NCI-H748 treated with DMSO at 0.1 percent for 48 hours (cell line): ENCODE measurements at places on chromosomes 12 and 14.

DNA sequence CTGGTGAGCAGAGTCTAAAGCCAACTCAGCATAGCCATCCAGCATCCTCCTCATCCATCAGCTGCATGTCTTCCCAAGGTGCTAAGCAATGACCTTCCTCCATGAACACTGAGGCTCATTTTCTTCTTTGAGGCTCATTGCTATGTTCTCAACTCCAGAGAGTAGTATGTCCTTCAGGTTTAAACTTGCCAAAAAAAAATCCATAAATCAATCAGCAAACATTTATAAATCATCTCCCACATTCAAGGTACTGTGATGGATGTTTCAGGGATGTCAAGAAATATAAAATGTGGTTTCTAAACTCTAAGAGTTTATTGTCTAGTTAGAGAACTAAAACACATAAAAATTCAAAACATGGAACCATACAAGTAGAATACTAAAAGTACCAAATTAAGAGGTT, 29.8 kb upstream of the MDM1 start:
- no peak for DNase-seq

- no peak for DNase-seq
These were observed 152.4 kb upstream of the PRICKLE1 start for GRCh38 chr12:42741771-42742510.

GRCh38 chr14:88079624-88080023, 74.7 kb downstream of the GPR65 start:
- DNase-seq, result peak; percentile 100

GRCh38 chr12:19544353-19544752, 105.1 kb downstream of the AEBP2 start:
- DNase-seq, result no peak

- DNase-seq, result no peak
These were observed 28.8 kb downstream of the MAP3K9 start for GRCh38 chr14:70780396-70781075.

- no peak for DNase-seq
These were observed 184.7 kb downstream of the SRGAP1 start for GRCh38 chr12:64029013-64029857.

GRCh38 chr12:128339631-128340030, 72.7 kb downstream of the TMEM132C start:
- DNase-seq, result no peak

- DNase-seq, result no peak
These were observed 502.1 kb upstream of the FLRT2 start for GRCh38 chr14:85027681-85028370.

DNA sequence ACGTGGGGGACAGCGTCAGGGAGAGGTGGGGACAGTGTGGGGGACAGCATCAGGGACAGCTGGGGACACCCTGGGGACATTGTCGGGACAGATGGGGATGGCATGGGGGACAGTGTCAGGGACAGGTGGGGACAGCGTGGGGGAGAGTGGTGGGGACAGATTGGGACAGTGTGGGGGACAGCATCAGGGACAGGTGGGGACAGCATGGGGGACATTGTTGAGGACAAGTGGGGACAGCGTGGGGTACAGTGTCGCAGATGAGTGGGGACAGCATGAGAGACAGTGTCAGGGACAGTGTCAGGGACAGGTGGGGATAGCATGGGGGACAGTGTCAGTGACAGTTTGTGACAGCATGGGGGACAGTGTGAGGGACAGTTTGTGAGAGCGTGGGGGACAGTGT, 240.9 kb downstream of the TMEM121 start:
- DNase-seq, result no peak

DNA sequence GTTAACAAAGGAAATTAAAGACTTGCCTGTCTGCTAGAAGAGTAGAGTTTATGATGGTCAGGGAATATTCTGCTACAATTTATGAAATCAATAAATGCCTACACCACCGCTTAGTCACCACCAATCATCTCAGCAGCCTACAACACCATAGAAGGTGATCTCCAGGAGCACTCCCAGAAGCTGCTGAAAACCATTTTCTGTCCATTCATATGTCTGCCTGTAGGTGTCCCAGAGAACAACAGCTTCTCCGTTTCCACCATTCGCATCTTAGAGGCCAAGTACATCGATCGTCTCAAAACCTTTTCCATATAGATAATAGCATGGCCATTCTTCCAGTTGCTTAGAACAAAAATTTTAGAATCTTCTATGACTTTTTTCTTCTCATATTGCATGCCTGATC, 303.4 kb downstream of the KCNC2 start:
- DNase-seq, result no peak

DNA sequence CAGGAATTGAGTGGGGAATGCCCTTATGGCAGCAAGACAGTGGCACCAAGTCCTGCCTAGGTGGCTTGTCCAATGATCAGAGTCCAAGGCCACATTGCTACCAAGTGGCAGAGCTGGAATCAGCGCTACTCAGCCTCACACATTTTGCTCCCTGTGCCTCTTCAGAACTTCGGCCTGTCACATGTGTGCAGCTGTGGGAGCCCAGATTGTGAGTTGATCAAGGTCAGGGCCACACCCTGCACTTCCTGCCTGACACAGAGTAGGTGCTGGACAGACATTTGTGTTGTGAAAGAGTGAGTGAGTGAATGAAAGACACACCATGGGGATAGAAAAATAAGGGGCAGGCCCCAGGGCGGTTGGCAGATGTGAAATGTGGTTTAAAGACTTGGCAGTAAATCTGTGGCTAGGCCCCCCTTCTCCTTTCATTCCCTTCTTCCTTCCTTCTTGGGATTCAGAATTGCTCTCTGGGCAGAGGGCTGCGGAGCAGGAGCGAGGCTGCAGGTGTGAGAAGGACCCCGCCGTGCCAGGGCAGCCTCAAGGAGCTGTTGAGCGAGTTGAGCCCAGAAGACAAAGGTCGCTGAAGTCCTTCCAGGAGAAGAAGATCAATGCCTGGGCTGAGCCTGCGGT, 83.5 kb downstream of the SLC25A47 start:
- no peak for DNase-seq

GRCh38 chr12:4957761-4958160, 48.1 kb downstream of the KCNA1 start:
- no peak for DNase-seq

- DNase-seq, result no peak
These were observed 670.9 kb downstream of the DIO2 start for GRCh38 chr14:79540394-79540793.

- DNase-seq, result no peak
These were observed 390.0 kb downstream of the AEBP2 start for GRCh38 chr12:19829100-19829853.

- no peak for DNase-seq
These were observed 148.2 kb downstream of the ADGRD1 start for GRCh38 chr12:131101703-131102492.

DNA sequence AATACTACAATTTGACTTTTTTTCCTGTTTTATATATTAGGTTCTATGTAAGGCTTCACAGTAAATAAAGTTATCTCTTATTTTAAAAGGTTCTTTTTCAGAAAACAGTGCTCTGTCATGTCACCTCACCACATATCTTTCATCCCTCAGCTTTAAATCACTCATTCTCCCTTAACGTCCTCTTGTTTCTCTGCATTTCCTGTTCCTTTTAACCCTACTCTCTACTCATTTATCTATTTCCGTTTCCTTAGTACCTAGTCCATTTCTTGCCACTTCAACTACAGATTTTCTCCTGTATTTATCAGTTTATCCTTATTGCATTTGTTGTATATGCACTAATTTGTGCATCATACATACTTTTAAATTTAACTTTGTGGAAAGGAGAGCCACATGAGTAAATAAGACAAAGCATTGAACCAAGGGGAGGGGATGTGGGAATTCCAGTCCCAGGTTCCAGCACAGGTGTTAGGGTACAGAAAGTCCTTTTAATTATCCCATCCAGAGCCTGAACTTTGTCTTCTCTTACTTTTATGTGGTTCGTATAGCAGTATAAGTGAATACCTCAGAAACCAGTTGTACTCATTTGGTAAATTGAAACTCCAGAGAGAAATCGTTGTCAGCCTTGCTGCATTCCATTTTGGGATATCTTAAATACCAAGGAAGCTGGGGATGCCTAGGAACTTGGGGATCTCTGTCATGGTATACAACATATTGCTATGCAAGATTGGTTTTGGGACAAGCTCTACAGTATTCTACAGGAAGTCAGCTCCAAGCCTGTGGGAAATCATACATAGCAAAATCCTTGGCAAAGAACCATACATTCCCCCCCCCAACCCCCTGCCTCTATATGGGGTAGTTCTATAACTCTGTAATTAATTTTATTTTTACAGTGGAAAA, 120.5 kb downstream of the DIP2B start:
- no peak for DNase-seq

DNA sequence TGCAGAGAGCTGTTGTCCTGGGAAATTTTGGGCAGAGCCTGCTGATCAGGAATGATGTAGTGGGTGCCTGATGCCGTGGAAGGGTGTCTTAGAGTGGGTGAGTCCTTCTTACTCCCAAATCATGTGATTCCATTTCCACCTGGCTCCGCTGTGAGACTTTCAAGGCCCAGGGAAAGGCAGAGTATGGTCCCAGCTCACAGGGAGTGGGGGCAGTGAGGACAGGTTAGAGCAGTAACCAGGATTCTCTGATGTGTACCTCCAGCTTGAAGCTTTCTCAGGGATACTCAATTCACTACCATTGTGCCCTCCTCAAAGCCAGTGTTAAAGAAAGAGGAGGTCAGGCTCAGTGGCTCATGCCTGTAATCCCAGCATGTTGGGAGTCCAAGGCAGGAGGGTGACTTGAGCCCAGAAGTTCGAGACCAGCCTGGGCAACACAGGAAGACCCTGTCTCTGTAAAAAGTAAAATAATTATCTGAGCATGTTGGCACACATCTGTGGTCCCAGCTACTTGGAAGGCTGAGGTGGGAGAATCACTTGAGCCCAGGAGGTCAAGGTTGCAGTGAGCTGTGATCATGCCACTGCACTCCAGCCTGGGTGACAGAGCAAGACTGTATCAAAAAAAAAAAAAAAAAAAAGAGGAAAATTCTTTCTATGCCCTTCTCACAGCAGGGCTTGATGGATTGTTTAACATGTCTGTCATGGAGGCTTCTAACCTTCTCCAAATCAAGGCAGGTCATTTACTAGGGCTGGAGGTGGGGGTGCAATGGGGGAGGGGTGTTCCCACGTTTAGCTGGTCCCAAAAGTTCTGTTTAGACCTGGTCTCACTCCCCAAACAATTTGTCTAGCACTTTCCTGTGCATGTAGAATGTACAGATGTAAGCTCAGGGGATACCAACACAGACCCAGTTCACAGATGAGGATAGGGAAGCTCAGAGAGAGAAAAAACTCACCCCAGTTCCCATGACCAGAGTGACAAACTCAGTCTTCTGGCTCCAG, 12.5 kb upstream of the IQSEC3 start:
- DNase-seq, result no peak
